ENCODE measurements at places on chromosomes 16 and 17.

GRCh38 chr16:57788252-57788841 lies 13.9 kb downstream of the KIFC3 start:
- no peak for DNase-seq

DNA sequence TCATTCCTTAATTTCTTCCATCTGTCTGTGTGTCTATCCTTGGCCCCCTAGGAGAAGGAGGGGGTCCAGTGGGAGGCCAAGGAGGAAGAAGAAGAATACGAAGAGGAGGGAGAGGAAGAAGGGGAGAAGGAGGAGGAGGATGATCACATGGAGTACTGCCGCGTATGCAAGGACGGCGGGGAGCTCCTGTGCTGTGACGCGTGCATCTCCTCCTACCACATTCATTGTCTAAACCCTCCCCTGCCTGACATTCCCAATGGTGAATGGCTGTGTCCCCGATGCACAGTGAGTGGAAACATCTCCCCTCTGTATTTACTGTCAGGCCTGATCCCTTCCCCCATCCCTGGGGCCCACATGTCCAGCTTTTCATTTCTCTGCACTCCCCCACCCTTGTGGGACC lies 6.3 kb downstream of the CHD3 start:
- DNase-seq = no peak

DNA sequence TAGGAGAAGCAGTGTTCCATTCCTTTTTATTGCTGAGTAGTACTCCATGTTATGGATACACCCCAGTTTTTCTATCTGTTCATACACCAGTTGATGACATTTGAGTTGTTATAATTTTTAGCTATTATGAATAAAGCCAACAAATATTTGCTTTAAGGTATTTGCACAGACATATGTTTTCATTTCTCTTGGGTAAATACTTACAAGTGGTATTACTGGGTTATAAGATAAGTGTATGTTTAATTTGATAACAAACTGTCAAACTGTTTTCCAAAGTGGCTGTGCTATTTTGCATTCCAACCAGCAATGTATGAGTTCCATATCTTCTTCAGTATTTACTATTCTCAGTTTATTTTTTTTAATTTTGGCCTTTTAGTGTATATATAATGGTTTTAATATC lies 27.7 kb upstream of the GFOD2 start:
- DNase-seq = no peak

- no peak for DNase-seq
Measured at GRCh38 chr17:80931421-80932265, 60.0 kb upstream of the CHMP6 start.

GRCh38 chr16:5490499-5490898 lies 392.9 kb upstream of the EEF2KMT start:
- peak; percentile 47 for DNase-seq

- DNase-seq = no peak
Measured at GRCh38 chr16:82629441-82630027, 2.8 kb downstream of the CDH13 start.

DNA sequence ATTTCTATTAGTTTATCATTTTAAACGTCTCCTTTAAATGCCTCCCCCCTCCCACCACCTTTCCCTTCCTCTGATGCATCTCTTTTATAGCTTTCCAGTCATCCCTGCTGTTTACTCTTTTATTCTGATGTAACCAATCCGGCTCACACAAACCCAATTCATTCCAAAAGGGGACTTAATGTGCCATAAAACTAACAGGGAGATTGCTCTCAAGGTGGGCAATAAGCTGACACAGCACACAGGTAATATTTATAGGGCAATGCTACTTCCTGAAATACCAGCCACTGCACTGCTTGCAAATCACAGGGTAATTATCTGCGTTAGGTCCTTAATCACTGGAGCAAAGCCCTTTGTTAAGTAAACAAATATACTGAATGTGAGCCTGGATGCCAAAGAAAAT lies 23.3 kb upstream of the CA10 start:
- no peak for DNase-seq

GRCh38 chr17:74871356-74872076 lies 1.3 kb downstream of the FDXR start:
- no peak for DNase-seq

- no peak for DNase-seq
Measured at GRCh38 chr16:89476379-89476778, 14.0 kb downstream of the ANKRD11 start.

DNA sequence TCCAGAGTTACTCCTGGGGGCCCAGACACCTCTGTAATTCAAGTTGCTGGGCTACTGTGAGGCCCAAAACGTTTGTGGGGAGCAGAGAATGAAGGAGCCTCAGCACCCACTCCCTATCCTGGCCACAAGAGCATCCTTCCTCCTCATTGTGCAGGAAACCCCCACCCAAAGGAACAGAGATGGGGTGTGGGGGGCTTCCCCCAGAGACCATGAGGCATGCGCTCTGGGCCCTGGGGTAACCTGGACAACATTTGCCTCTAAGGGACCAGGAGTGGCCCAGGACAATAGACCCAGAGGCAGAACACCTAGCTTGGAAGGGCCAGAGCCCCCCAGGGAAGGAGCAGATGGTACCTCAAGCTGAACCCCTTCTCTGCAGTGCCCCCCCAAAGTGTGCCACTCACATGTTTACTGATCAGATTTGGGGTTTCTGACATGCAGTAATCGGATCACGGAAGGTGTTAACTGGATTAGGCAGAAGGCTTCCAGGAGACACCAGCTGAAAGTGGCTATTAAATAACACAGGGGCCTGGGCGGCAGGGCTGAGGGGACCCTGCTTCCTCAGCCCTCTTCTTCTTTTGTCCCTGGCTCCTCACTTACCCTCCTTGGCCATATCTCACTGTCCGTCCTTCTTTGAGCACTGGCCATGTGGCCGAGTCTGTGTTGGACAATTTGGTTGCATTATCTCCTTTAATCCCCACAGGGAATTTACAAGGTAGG lies 50.8 kb downstream of the SDK2 start:
- no peak for DNase-seq

DNA sequence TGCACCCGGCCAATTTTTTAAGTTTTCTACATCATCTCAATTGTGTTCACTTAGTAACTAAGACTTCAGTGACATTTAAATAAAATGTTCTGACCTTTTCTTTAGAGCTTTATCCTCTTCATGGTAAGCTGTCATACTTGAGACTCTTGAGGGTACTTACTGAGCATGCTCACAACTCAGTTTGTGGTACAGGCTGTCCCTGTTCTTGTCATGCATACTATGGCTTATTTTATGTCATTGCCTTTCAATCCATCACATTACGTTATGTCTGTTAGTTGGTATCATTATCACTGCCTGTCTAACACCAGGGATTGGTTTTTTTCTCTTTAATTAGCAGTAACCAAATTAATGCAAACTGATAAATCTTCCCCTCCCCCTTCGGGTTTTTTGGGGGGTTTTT lies 41.9 kb upstream of the RHBDL3 start:
- no peak for DNase-seq

DNA sequence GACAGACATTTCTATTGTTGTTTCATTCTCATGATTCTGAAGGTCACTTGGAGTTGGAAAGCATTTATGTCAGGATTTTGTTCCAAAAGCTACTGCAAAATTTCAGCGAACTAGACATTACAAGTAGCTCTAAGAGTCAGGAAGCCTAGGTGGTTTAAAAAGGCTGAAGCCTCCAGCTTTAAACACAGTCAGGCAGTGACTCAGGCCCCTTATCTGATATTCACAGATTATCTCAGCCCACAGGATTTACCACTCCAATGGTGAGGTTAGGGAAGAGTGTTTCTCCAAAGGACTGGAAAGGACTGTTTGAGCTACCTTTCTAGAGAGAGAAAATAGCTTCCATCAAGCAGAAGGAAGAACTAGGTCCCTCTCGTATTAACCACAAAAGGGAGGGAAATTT lies 624.4 kb upstream of the C16orf82 start:
- no peak for DNase-seq

GRCh38 chr17:69090365-69090764 lies 29.6 kb upstream of the ABCA9 start:
- no peak for DNase-seq

DNA sequence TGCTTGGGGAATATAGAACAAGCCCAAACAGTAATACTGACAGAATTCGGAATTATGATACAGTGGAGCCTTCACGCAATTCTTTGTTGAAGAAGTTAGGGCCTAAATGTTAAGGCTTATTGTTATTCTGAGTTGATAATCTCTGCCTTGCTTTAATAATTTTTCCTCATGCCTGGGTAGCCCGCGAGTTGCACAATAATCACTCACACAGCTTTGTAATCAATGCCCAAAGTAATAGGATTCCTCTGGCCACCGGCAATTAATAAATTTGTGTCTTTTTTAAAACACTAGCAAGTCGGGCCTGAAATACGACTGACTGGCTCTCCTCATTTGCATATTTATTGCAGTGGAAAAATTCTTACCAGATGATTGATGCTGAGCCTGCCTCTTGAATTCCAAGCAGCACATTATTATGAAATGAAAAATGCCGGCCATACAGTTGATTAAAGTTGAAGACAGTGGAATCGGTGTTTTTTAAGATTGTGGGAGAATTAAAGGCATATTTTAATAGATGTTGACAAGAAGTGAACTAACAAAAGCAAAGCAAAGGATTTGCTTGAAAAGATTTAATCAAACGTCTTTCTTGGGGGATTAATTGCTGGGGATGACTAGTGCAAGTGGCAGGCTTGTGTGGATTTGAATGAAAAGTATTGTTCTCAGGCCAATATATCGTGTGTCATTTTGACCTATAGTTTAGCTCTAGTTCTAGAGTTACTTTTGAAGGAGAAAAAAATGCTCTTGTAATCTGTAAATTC lies 30.2 kb downstream of the AATF start:
- DNase-seq = no peak

DNA sequence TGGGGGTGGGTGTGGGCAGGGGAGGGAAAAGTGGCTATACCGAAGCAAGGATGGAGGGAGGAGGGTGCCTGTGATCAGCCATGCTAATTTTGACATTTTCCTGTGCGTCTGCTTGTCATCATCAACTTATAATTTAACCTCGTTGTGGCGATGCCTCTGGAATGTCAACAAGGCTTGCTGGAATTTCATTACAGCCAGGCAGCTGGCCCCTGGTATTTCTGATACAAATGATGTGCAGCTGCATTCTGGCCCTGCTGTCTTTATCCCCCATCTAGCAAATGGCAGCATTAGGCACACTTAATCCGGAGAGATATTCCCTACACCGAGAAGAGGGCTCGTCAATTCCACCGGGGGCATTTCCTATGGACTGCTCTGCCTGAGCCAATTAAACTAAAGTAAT lies 278.3 kb upstream of the CCL2 start:
- DNase-seq = no peak

DNA sequence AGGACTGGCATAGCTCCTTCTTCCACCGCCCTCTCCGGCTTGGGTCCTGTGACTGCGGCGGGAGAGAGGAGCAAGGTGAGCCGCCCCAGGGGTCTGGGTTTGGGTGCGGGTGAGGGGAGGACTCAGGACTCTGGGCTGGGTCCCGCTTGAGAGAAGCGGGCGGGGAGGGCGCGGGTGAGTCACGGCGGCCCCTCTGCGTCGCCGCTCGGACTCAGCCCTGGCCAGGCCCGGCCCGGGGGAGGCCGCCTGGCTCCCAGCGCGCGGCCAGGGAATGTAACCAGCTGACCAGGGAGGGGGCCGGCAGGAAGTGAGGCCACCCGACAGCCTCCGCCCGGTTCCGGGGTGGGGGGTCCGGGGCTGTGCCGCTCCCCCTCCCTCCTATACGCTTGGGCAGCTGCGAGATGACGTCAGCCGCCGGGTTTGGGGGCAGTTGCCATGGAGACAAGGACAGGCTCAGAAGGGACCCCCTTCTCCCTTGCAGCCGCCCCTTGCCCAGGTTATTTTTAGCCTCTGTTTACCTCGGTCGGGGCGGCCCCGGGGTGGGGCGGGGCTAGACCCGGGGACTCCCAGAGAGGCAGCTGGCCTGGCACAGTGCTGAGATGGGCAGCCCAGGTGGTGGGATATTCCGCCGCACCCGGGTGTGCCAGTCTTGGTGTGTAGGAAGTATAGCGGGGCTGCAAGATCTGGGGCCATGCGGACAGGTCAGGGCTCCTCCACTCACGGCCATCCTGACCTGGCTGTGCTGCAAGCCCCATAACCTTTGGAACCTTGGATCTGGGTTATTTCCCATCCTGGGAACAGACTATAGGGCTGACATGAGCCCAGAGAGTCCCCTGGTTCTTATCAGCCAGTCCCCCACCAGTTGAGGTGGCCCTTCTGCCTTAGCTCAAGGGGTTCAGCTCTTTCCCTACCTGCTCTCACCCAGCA lies 1.6 kb downstream of the RIPOR1 start:
- DNase-seq = no peak

DNA sequence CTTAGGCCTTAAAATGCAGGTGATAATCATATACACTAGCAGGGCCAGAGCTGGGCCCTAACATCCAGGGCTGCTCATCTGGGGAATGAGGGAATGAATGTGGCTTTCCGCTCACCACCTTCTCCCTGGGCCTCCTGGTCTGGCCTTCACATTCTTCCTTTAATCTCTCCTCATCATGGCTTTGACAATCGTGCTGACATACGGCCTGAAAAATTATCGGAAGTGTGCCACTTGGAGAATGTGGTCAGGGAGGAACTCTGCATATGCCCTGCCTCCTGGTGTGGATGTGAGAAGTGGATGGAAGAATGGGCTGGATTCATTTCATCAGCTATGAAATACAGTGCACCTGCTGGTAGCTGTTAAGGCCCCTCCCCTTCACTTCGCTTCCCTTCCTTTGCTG lies 2.4 kb downstream of the WSCD1 start:
- no peak for DNase-seq

DNA sequence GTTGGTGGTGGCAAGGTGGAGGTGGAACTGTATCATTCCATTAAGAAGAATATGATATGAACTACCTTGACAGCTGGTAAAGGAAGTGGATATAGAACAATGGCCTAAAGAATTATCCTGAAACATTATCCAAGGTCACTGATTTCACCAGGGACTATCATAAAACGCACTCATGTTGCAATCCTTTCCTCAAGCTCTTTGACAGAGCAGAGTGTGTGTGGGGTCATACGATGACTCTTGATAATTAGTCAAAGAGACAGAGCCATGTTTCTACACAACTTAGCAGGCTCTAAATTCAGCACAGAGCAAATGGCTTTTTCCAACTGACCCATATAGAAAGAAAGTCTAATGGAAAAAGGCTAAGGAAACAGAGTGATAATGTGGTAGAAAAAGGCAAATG lies 126.4 kb upstream of the ANKFN1 start:
- no peak for DNase-seq

DNA sequence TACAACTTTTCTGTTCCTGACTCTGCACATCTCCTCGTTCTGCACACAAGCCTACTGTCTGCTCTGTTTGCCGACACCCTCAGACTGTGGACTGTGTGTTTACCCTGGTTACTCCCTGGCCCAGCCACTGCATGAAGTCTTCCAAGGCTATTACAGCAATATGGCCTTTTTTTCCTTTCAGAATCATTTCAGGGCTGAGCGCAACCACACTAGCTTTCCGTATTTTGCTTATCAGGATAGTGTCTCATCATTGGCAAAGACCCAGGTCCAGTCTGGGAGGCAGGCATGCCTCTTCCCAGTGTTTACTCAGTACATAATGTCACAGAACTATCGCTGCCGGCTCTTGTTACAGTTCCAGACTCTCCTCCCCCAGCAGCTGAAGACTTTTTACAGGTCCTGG lies 10.1 kb downstream of the DNAH9 start:
- DNase-seq = no peak

GRCh38 chr17:11239379-11239970 lies 1.5 kb upstream of the SHISA6 start:
- DNase-seq = no peak

- DNase-seq = no peak
Measured at GRCh38 chr17:50532452-50533024, at the start of gene EPN3. EPN3 (plus strand) TSS chr17:50532735; CDS start chr17:50536557, 3,822 bp downstream.

GRCh38 chr17:46916211-46916610 lies 6.7 kb upstream of the GOSR2 start:
- DNase-seq = no peak

All from nucleus accumbens (tissue), 56 donors.